ENCODE measurements at places on chromosomes 2 and 18. TPM values are rescaled to one million over a fixed set of nuclear protein-coding genes. Genes with fewer than 3 reads are reported as not detected.

GALNT13 gene
- total RNA-seq, result 0.15 TPM

NCKAP1 gene
- total RNA-seq, result 59.6 TPM

NT5C1B gene
- total RNA-seq, result not detected

STON1 gene
- 5.8 TPM for total RNA-seq

RGPD6 gene
- total RNA-seq, result 5.2 TPM

REG1B gene
- total RNA-seq, result not detected

DSG2 gene
- total RNA-seq, result 11.0 TPM

FAM136A gene
- 28.4 TPM for total RNA-seq

CD226 gene
- total RNA-seq, result under 0.01 TPM

RSAD2 gene
- not detected for total RNA-seq

SNTG2 gene
- total RNA-seq, result not detected

EPG5 gene
- 21.7 TPM for total RNA-seq

GALNT14 gene
- 1.0 TPM for total RNA-seq

SIGLEC15 gene
- total RNA-seq, result 0.67 TPM

ARL5A gene
- 23.4 TPM for total RNA-seq

BOLA3 gene
- total RNA-seq, result 89.8 TPM

ABCG5 gene
- total RNA-seq, result not detected

SCYGR7 gene
- not detected for total RNA-seq

MROH2A gene
- not detected for total RNA-seq

VAMP8 gene
- 2.5 TPM for total RNA-seq

GAD1 gene
- total RNA-seq, result not detected

FOXI3 gene
- not detected for total RNA-seq

DLGAP1 gene
- 0.34 TPM for total RNA-seq

NEB gene
- 0.17 TPM for total RNA-seq

AGPS gene
- 27.8 TPM for total RNA-seq

CYBRD1 gene
- 40.5 TPM for total RNA-seq

ARPC2 gene
- 337 TPM for total RNA-seq

HAAO gene
- total RNA-seq, result 3.9 TPM
